Fibroblast of mammary gland (primary cell): ENCODE measurements at places on chromosomes 2 and 18.
A peak's percentile ranks its signal among the peaks of the same experiment; 100 is the strongest.

DNA sequence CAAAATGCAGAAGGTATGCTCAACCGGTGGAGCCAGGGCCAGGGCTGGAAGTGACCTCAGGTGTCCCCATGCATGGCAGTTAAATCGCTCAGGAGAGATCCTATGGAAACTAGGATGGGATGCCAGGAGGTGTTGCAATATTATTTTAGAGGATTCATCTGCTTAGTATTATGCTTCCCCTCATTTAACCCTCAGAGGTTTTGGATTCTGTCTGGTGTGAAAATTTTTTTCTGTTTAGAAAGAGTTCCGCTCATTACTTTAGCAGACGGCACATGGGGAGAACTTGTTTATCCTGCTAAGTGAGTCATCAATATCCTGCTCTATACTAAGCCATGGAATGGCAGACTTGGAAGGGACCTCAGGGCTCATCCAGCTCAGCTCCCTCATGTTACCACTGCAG, 42.5 kb downstream of the TRIB2 start:
- DNase-seq = peak; percentile 98

GRCh38 chr18:78126536-78126935, 853.1 kb upstream of the SALL3 start:
- DNase-seq = no peak

- DNase-seq = no peak
Measured at GRCh38 chr2:119102964-119103363, 55.6 kb downstream of the C1QL2 start.

DNA sequence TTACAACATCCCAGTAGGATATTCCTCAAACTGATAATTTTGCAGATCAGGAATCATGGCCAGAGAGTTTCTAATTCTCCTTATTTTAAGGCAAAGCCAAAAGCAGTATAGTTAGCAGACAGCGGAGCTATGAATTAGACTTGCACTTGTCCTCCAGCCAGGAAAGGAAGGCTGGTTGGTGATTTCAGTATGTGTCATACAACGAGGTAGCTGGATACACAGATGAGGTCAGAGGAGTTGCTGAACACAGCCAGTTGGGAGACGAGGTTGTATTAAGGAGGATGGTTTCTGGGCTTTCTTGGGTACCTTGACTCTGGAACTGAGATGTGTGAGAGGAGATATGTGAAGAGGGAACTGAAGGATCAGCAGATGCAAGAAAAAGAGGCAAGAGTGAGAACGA, 185.2 kb downstream of the SOX11 start:
- no peak for DNase-seq

DNA sequence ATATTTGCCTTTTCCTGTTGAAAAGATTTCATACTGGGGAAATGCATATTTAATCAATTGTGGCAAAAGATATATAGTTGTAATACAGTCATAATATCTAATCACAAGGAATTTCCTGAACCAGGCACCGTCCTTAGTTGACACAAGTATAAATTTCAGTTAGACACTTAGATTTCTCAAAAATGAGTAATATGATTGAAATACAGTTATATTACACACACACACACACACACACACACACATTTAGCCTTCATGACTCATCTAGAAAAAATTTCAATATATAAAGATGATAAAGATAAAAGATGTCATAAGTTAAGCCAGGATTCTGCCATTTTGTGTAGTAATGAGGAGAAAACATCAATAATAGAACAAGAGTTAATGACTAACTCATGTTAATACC, 258.4 kb upstream of the ZNF804A start:
- DNase-seq = peak; percentile 32

GRCh38 chr2:26933431-26934334, 36.8 kb upstream of the MAPRE3 start:
- DNase-seq = no peak

DNA sequence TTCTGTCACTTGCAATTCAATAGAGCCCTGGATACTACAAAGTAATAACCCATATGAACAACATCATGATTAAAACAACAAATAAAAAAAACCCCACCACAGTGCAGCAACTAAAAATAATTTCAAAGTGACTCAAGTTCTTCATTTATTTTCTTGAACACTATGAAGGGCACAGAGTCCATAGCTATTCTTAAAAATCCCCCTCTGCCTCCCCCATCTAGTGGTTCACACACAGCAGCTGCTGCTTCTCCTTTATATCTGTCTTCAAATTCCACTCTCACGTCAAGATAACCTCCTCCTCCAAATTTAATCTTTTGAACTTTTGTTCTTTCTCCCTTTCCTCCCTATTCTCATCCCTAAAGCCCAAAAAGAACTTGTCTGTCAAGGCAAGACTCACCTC, 591.3 kb downstream of the ZEB2 start:
- DNase-seq = no peak

GRCh38 chr2:151067658-151068369, 193.8 kb downstream of the RBM43 start:
- DNase-seq = no peak

- no peak for DNase-seq
Measured at GRCh38 chr2:240993446-240994170, 4.8 kb upstream of the SNED1 start.

- DNase-seq = no peak
Measured at GRCh38 chr2:151973013-151973900, 125.6 kb downstream of the CACNB4 start.

- no peak for DNase-seq
Measured at GRCh38 chr2:102674370-102674769, 55.0 kb downstream of the SLC9A2 start.

- no peak for DNase-seq
Measured at GRCh38 chr2:33005057-33005456, 58.3 kb downstream of the LTBP1 start.

DNA sequence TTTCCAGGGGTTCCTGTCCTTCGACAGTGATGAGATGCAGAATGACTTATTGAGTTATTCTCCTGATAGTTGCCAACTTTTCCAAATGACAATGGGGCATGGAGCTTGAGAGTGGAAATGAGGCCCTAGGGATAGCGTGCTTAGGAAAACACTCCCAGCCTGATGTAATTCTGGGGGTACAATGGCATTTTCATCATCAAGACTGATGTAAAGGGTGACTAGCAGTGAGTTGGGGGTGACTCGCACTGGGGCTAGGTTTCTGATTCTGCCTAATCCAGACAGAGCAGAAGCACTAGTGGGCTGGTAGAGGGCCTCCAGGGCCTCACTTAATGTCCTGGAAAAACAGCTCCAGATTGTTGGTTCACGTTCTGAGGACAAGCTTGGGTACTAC, 34.0 kb upstream of the IL37 start:
- DNase-seq = peak; percentile 41

- no peak for DNase-seq
Measured at GRCh38 chr2:240230291-240230931, 90.0 kb upstream of the OTOS start.

DNA sequence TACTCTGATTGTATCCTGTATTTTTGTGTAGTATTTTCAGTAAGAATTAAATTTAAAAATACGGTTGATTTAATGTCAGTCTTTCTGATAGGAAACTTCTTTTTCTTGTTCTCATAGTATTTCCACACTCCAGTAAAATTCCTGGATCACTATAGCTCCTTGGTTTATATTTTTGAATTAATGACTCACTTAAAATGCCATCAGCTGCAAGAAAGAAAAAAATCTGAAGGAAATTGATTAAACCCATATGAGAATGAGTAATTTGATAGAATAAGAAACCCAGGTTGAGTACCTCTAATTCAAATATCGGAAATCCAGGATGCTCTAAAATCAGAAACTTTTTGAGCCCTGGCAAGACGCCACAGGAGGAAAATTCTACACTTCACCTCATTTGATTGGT, 186.8 kb upstream of the RND3 start:
- peak; percentile 79 for DNase-seq

DNA sequence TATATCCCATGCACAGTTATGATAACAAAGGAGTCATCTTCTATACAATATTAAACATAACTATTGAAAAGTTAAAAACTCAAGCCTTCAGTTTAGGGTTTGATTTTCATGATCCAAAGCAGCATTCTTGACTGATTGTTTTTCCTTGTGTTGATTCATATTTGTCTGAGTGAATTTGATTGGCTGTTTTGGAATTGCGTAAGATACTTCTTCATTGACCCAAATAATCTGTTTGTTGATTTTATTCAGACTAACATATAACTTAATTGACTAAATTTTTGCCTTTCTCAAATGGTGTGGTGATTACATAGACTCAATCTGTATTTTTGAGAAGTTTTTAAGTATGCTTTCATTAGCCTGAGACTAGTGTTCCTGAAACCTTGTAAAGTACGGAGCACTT, 305.7 kb upstream of the TNP1 start:
- no peak for DNase-seq

DNA sequence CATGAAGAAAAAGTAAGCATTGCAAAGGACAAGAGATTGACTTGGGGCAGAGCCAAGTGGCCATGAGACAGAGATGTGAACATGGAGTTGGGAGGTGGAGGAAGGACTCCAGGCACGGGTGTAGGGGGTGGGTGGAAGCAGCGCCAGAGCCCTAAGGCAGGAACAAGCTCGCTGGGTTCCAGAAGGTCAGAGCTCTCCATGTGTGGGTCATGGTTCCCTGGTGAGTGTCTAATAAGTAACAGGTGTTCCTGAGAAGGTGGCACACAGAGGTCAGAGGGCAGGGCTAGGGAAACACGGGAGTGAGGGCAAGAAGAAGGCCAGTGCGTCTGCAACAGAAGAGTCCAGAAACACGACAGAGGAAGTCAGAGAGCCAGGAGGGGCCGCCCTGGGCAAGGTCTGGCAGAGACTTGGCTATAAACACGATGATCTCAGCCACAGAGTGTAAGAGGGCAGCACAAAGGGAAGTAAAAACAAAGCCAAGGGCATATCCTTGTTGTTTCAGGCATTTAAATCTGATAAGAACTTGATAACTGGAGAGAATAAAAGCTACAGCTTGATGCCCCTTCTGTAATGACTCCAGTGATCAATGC, 260.8 kb downstream of the TGIF1 start:
- DNase-seq = no peak

DNA sequence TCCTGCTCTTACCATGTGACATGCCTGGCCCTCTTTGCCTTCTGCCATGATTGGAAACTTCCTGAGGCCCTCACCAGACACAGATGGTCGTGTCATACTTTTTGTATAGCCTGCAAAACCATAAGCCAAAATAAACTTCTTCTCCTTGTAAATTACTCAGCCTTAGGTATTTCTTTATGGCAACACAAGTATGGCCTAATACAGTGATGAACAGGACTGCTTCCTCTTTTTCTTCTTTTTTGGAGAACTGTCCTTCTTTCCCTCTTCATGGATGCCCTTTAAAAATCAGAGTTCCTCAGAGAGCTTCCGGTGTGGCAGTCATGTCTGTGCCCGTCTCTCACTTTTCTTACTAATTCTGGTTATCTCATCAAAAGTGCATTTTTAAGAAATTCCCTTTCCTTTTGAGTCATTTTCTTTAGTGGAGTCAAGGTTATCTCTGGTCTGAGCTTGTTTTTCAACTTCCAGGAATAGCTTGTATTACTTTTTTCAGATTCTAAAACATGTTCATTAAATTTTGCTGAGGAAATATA, 9.2 kb upstream of the IL1A start:
- peak; percentile 47 for DNase-seq

- DNase-seq = no peak
Measured at GRCh38 chr2:120887741-120888231, 152.1 kb downstream of the GLI2 start.

GRCh38 chr2:143001501-143001900, 124.0 kb downstream of the KYNU start:
- no peak for DNase-seq

GRCh38 chr18:48534364-48534763, 4.5 kb upstream of the CTIF start:
- DNase-seq = peak; percentile 84

- no peak for DNase-seq
Measured at GRCh38 chr2:43605851-43606250, 10.0 kb upstream of the THADA start.

DNA sequence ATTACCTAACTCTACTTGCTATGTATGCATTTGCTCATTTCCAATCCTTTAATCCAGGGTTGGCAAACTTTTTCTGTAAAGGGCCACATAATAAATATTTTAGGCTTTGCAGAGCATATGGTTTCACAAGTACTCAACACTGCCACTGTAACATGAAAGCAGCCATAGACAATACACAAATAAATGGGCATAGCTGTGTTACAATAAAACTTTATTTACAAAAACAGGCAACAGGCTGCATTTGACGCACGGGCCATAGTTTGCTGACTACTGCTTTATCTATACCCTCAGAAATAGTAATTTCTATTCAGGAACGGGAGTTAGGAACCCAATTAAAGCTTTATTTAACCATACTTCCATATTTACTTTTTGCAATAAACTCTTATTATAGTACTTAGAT, 138.7 kb downstream of the DHRS9 start:
- no peak for DNase-seq

- DNase-seq = peak; percentile 72
Measured at GRCh38 chr2:112749755-112750559, 14.5 kb downstream of the CKAP2L start.

DNA sequence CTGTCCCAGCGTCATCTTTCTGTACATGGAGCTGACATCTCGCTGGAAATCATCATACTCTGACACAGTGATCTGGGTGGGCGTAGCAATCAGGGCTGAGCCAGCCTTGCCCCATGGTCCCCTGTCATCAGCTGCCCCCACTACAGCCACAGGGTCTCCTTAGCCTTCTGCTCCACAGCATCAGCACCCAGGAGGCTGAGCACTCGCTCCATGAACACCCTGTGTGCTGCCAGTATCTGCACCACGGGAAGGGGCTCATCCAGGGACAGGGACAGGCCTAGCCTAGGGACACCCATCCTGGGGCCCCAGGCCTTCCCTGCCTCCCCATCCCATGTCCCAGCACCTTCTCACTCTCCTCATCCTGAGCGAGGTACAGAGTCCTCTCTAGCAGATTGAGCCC, 11.4 kb downstream of the ALPG start:
- DNase-seq = no peak

DNA sequence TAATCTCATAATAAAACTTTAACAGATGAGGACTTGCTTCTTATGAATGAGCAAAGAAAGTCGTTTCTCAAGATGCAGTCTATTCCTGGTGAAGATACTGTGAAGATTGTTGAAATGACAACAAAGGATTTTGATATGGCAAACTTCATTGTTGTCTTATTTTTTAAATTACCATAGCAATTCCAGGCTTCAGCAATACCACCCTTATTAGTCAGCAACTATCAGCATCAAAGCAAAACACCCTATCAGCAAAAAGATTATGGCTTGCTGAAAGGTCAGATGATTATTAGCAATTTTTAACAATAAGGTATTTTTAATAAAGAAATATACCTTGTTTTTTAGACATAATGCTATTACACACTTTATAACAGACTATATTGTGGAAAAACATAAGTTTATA, 88.3 kb downstream of the COL5A2 start:
- DNase-seq = peak; percentile 26

GRCh38 chr2:238142382-238143205, 4.1 kb downstream of the KLHL30 start:
- no peak for DNase-seq

- DNase-seq = peak; percentile 79
Measured at GRCh38 chr18:35117951-35118411, 76.8 kb downstream of the MAPRE2 start.

DNA sequence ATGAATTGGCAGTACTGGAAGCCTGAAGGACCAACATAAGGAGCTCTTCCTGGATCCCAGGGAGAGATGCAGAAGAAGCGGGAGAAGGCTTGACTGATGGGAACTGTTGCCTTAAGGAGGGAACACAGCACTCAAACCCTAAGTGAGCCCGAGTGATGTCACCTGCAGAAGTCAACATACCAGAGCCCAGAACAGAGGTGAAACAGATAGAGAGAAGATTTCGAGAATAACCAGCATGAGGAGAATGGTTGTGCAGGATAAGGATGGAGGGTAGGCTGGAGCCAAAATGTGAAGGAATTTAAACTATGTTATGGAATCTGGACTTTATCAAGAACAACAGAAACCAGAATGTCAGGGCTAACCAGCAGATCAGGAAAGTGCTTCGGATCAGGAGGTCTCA, 463.1 kb upstream of the DDX18 start:
- no peak for DNase-seq
